Suppressor macrophage (primary cell): ENCODE measurements at places on chromosomes 7 and 10.

DNA sequence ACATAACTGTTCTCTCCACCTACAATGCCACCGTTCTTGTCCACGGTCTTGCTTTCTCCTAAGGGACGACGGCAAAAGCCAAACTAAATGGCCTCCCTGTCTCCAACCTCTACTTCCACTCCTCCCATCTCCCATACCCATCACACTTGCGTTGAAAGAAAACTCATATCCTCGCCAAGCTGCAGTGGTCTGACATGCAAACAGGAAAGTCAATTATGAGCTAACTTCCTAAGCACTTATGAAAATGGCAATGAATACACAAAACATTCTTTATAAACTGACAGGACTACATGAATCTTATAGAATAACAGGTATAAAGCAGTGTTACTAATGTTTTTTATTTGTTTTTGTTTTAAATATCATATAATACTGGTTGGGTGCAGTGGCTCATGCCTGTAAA, 46.4 kb downstream of the TYW1B start:
- DNase-seq: no peak

DNA sequence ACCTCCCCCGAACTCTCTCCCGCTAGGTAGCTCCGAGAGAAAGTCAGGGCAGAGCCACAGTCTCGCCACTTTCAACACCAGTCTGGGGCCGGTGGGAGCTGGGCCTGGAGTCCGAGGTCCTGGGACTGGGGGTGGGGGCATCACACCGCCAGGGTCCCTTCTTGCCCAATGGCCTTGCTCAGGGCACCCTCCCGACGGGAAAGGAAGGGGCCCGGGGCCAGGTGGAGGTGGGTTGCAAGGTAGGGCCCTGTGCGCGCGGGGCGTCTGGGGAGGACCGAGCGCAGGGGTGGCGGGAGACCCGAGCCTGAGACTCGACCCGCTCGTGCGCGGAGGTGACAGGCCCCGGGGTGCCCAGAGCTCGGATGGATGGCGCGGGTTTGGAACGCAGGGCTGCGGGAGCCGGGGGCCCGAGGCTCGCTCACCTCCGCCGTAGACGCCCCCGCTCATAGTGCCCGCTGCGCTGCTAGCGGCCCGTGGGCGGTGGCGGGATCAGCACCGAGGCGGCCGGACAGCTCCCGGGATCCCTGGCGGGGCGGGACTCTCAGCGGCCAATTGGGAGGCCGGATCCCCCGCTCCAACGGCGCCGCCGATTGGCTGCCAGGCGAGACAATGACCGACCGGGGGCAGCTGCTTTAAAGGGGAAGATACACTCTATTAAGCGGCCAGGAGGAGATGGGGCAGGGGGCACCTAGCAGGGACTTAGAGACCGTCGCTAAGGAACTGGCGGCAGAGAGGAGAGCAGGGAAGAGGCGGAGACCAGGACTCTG, at the start of gene ACTL6B:
ACTL6B (minus strand) TSS at position 541 of the 767 bp plus-strand sequence; CDS start at position 447, 94 bp downstream.
- peak; percentile 67 for DNase-seq

DNA sequence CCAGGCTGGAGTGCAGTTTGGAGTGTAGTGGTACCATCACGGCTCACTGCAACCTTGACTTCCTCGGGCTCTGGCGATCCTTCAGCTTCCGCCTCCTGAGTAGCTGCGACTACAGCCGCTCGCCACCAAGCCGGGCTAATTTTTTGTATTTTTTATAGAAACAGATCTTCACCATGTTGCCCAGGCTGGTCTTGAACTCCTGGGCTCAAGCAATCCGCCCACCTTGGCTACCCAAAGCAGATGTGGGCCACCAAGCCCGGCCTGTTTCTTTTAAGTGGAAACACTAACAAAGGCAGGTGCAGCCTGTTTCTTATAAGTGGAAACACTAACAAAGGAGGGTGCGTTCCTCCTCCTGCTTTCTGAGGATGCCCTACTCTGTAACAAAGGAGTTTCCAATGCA, 18.2 kb downstream of the PRF1 start:
- DNase-seq: no peak

GRCh38 chr7:155624412-155624811, 20.0 kb upstream of the RBM33 start:
- DNase-seq: no peak

GRCh38 chr10:14572811-14573210, 201.9 kb downstream of the FAM107B start:
- no peak for DNase-seq

DNA sequence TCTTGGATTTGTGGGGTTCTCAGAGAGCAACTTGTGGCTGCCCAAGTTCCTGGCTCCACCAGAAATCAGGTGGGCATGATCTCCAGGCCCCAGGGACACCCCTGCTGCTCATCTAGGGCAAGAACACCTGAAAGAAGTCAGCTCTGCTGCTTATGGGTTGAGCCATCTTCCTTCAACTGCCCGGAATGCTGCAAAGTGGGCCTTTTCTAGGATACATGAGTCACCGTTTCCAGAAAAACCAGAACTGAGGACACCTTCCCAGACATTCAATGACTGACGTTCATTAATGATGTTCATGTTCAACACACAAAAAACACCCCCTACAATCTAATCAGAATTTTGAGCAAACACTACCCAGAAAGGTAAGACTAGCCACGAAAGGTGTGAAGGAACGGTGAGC, 98.0 kb downstream of the MAD1L1 start:
- DNase-seq: no peak

- peak; percentile 23 for DNase-seq
Measured at GRCh38 chr10:4034907-4035598, 250.0 kb upstream of the KLF6 start.

- DNase-seq: no peak
Measured at GRCh38 chr7:14834456-14834855, 68.1 kb downstream of the DGKB start.

GRCh38 chr10:86536294-86536861, 14.8 kb upstream of the WAPL start:
- no peak for DNase-seq

DNA sequence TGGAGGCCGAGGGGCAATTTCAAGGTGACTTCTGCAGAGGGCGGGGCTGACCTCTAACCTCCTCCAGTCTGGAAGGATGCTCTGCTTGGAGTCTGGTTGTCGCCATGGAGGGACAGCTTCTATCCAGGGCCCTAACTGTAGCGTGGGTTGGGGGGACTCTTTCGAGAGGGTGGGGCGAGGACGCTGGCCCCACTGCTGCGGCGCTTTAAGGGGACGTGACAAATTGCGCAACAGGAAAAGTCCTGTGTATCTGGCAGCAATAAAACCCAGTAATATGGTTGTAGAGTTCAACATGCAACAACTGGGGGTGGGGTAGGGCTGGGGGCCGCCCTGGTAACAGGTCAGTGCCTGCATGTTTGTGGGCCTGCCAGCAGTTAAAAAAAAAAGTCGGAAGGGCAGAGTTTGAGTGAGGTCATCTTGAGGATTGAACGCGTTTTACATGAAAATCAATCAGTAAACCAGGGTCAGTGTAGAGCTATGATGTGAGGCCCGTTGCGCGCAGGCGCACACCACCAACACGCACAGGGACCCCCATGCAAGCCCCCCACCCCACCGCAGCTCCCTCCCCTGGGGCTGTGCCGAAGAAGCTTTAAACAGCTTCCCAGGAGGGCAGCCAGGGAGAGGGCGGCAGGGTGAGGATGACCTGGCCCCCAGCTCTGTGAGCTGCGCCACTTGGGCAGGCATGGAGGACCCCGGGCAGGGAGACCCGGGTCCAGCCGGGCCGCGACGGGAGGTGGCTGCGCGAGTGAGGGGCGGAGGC, 4.3 kb downstream of the SHH start:
- DNase-seq: no peak

DNA sequence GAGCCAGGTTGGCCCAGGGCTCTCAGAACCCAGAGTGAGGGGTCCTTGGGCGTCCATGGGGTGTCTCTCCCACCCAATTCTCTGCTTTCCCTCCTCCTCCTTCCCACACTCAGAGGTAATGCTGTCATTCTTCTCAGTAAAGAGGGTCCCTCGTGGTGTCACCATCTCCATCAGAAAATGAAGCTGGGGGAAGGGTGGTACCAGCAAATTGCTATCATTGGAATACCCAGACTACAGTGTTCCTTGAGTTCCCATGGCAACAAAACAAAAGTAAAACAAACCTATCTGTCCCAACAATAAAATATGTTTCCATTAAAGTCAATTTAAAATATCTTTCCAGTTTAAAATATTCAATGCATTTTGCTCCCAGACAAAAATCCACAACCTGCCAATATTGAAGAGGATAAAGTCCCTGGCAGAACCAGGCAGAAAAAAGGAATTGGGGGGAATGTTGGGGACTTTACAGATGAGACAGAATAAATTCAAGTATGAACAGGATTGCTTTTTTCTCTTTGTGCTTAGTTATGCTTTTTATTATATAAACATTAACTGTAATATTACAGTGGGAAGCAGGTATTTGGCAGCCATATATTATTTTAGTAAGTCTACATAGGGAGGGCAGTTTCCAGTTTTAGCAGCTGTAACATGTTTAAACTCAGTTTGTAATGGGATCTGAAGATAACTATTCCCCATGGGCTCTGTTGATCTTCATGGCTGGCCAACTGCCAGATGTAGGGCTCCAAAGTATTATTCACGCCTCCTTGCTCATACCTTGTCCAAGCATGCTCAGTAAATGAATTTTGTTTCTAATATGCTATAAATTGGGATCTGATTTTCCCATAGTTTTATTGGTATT, 182.1 kb downstream of the ARID5B start:
- no peak for DNase-seq
